ENCODE measurements at places on chromosomes 11 and 22.

- DNase-seq, result no peak
Observed at GRCh38 chr11:17186932-17187692, 20.7 kb downstream of the PIK3C2A start.

DNA sequence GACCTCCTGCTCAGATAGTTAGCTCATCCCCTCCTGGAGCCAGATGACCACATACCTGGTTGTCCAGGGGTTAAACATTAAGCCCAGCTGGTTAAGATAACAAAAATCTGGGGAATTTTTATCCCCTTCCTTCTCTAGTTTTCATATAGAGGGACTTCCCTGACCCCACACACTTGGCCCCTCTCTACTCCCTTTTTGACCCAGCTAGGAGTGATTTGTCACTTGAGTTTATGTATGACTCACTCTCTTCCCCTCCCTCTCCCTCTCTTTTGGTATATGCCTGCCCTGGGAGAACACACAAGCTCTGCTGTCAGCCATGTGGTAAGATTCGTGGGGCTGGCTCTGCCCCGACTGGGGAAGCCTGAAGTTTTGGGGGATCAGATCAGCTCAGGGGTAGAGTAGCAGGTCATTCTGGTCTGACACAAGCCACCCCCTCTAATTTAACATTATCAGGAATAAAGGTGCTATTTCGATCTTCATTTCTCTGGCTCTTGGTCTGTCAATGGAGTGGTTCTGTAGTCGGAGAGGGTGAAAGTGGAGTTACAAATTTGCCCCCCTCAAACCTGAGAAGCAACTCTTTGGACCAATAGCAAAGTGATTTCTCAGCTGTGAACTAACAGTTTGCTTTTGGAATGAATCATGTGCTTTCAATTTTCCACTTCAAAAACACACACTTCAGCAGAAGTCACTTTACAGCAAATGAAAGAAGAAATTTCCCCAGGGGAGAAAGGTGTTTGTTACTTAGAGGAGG lies 415.3 kb upstream of the CADM1 start:
- DNase-seq, result peak; percentile 15

DNA sequence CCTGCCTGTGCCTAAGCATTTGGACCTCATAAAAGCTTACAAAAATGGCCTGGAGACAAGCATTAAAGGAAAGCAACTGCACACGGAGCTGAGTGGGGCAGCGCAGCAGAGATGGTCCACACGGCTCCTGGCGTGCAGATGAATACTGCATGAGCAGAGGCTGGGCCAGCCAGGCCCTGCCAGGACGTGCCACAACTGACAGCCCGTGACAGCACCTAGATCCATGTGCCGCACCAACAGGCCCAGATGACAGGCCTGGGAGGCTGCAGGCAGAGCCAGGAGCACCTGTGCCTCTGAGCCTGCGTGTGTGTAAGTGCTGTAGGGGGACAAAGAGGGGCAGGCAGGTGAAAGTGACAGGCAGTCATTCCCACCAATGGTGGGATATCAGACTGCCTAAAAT lies 33.4 kb downstream of the MICAL3 start:
- no peak for DNase-seq

GRCh38 chr11:501001-501682 lies 5.9 kb downstream of the RNH1 start:
- no peak for DNase-seq

DNA sequence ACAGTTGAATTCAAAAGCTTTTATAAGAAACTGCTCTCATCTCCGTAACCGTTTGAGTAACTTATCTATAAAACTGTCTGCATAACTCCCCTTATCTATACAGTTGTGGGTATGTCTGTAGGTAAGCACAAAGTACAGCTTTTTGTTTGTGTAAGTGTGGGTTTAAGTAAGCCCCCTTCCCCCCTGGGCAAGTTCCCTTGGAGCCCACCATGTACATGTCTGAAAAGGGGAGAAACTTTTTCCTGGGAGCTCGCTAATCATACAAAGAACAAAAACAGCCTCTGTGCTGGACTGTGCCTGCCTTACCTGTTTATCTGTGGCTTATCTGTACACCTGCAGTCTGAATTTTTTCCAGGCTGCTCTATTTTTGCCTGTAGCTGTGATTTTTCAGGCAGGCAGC lies 36.3 kb upstream of the TMEM45B start:
- DNase-seq, result no peak

- peak; percentile 25 for DNase-seq
Observed at GRCh38 chr11:26905368-26905767, 88.5 kb upstream of the FIBIN start.

DNA sequence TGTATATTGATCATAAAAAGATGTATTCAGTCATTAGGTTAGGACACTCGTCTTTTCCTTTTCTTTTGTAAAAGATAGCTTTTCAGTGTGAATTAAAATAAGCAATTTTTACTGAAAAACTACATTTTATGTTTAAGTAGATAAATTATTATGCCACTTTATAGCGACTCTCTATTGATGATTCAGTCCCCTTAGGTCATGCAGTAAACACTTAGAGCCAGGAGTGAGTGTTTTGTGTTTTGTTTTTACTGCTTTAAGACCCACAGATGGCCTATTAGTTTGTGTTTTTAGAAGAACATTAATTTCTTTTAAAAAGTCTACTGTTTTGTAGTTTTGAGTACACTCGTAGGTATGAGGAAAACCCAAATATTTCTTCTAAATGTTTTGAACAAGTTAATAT lies 86.6 kb downstream of the YAP1 start:
- DNase-seq, result no peak

DNA sequence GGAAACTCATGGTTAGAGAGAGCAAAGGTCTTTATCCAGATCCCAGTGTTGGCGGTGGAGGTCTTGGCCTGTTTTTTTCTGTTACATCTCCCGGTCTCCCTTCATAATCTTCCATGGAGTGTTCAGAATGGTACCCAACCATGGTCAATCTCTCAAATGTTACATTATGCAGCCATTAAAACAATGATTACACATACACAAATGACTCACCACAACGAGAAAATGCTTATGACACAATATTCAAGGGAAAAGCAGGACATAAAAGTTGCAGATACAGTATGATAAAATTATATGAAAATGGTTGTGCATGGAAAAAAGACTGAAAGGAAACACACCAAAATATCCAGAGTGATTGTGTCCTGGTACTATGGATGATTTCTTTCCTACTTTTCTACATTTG lies 17.8 kb upstream of the CSNK1E start:
- no peak for DNase-seq

DNA sequence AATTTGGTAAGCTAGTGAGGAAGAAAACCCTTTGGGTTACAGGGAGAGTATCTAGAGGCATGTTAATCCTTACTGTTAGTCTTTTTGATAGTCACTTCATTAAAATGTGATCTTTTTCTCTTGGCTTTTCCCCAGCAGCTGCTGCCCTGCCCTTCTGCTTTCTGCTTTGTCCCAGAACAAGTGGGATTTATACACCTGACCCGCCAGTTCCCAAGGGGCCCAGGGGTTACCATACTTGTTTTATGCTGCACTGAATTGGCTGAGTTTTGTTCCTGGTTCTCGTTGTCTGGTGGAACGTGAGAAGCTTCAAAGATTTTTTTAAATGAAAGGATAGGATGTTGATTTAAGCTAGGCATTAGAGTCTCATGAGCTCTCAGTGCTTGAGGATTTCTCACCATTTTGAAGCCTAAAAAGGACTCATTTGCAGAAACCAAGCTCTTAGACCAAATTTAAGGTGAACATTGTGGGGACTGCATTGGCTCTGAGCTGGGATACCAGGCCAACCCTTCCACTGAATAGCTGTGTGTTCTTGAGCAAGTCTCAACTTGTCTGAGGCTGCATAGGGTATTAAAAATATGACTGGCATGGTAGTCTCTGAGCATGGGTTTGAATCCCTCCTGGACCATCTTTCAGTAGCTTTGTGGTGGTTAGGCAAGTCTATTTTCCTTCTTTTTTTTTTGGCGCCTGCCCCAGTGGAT lies 6.6 kb downstream of the LIMK2 start:
- DNase-seq, result no peak

DNA sequence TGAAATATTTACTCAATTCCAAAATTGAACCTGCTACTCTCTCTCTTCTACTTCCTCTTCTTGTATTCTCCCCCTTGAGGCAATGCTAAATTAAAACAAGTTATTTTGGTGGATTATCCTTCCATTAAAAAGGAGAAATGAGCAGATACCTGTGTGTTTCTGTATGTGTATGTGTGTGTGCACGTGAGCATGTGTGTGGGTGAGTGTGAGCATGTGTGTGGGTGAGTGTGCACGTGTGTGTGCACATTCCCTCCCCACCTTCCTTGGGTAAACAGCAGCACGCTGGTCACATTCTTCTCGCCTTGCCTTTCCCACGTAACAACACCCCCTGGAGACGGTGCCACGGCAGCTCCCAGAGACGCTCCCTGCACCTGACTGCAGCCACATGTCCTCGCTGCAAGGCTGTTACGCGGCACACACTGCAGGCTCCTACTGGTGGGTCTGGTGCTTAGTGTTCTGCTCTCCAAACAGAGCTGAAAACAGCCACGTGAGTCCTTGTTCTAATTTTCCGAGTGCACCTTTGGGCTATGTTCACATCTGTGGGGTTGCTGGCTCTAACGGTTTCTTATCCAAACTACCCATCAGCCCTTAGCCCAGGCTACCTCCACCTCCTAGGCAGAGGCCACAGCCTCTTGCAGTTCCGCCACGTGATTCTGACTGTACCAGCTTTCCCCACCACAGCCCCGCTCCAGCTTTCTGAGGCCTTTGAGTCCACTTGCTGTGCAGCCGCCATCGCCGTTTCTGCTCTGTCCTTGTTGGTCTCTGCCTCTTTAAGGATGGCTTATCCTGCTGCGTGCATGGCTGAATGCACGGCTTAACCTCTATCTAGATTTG lies 123.4 kb downstream of the CTTN start:
- DNase-seq, result no peak

Measured in astrocyte of the spinal cord (primary cell).